ENCODE measurements at places on chromosomes 3 and 15.

DNA sequence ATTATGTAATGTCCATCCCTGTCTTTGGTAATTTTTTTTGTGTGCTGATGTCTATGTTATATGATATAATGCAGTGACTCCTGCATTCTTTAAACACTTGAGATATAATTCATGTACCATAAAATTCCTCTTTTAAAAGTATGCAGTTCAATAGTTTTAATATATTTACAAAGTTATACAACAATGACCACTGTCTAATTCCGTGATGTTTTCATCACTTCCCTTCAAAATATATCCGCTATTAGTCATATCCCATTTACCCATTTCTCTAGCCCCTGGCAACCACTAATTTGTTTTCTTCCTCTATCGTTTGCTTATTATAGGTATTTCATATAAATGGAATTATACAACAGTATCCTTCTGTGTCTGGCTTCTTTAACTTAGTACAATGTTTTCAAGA lies 64.9 kb upstream of the SUCLG2 start:
- no peak for DNase-seq

- DNase-seq: no peak
These were observed 136.2 kb upstream of the EIF1B start for GRCh38 chr3:40173227-40173721.

GRCh38 chr3:144351011-144351410 lies 379.4 kb downstream of the DIPK2A start:
- DNase-seq: no peak

DNA sequence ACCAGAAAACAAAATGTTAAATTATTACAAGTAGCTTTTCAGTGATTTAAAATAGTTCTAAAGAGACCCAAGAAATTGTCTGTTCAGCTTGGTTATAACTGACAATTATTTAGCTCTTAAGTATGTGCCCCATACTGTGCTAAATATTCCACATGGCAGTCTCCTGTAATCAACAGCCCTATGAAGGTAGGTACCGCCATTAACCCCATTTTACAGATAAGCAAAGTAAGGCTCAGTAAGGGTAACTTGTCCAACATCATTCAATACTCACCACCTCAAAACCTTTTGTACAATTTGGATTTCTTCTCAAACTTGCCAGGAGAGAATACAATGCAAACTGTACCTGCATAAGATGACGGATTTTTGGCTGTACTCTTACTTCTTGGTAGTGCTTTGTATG lies 33.9 kb downstream of the ADPGK start:
- no peak for DNase-seq

- DNase-seq: peak; percentile 23
These were observed 52.7 kb downstream of the MITF start for GRCh38 chr3:69791919-69792399.

- no peak for DNase-seq
These were observed 2.3 kb downstream of the PPCDC start for GRCh38 chr15:75025548-75026260.

DNA sequence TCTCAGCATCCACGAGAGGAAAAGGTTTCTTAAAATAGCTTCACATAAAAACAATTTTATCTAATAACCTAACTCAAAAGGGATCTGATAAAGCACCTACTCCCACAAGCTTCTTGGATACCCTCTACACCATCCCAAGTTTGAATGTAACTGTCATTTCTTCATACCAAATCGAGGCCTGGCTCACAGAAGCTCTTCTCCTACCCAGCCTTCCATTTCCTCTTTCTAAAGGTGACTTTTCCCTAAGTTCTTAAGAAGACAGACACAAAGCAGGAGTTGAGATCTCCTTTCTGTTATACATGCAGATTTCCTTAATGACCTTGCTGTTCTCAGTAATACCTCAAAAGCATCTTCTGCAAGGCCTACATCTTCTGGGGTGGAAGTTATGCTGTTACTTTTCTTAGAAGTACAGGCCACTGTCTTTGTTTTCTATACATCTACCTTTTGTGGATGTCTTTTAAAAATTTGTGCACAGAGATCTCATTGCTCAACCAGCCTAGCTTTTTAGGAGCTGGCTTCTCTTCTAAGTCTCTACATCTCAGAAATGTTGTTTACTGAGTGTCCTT lies 3.4 kb upstream of the LRRIQ4 start:
- DNase-seq: no peak

DNA sequence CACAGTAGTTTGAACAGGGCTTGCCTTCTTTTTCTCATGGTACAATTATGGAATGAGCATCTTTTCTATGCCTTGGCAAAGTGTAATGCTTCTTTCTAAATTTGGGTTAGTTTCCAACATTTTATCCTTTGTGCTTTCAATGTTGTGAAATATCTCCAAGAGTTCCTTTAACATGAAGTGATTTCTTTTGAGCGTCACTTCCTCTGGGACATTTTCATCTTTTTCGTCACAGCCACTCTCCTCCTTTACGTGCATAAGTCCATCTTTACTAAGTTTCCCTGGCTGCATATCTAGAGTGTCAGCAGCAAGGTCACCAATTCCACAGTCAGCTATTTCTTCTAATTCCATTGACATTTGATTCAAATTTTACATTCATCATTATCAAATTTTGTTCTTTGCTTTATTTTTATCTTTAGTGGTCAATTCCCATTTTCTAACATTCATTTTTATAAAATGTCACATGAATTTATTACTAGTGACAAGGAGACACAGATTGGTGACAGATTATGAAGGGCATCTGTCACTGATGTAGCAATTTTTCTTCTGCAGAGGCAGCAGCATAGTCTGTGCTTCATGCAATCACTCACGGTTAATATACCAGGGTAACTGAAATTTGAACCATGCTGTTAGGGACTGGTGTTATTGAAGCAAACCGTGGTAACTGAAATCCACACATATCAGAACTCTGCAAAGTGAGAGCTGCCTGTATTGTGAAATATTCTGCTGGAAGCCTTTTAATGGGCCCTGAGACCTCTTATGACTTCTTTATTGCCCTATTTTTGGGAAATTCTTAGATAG lies 126.5 kb upstream of the THBS1 start:
- DNase-seq: no peak

- DNase-seq: no peak
These were observed 156.4 kb downstream of the NTRK3 start for GRCh38 chr15:88100181-88100580.
